IPS DF 19.7 (cell line): ENCODE measurements at places on chromosomes 11 and 22.
A peak's percentile ranks its signal among the peaks of the same experiment; 100 is the strongest.

DNA sequence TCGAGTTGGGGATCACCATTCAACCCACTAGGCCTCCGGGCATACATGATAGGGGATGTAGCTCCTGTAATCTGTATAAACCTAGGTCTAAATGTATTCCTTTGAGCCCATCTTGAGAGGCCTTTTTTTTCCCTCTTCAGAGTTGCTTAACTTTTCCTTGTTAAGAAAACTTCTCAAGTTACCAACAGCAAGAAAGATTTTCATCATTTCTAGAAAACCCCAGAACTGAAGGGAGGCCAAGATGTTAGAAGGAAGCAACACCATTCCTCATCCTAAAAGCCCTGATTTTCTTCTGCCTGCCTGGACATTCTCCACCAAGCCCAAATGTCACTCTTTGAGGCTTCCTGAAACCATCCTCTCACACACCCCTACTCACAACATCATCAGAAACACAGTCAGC is 79.4 kb downstream of the TMPRSS5 start:
- DNase-seq, result no peak

DNA sequence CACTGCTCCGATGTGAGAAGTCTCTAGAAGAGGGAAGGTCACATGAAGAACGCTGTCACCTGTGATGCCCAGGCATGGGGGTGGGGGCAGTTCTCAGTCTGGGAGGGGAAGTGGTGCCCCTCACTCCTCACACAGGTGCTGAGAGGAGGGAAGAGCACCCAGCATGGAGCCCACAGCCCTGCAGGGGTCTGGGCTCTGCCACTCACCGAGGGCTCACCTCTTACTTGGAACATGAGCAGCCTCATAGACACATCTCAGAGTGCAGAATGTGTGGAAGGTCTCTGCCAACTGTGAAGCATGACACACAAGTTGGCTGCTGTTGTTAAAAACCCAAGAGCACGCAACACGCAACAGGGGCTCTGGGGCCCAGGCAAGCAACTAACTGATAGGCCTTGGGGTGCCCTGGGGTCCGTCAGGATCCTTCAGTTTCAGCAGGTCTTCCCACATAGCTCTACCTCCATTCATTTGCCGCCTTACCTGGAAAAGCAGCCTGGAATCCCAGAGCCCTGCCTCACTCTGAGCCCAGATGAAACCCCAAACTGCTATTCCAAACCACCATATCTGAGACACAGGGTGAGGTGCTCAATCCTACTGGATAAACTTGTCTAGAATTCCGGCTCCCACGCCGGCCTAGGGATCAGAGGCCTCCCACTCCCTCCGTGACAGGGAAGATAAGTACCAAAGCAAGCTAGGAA is 17.5 kb upstream of the TMPRSS4 start:
- DNase-seq, result no peak

DNA sequence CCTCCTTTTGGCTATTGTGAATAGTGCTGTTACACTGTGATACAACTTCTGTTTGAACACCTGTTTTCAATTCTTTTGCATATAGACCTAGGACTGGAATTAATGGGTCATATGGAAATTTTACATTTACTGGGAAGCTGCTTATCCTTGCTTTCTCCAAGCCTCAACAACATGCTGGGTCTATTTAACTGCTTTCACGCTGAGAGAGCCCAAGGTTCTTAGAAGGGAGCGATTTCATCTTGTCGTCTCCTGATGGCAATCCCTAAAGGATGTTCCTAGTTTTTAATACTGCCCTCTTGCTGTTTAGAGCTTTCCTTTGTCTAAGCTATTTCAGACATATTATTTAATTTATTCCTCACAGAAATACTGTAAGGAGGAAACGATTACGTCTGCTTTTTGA is 15.5 kb downstream of the IRAG1 start:
- DNase-seq, result no peak

GRCh38 chr11:75430714-75431532 is 2.1 kb downstream of the KLHL35 start:
- DNase-seq, result no peak

- DNase-seq, result peak; percentile 23
Observed at GRCh38 chr22:36156515-36157419, 3.8 kb downstream of the APOL3 start.

- no peak for DNase-seq
Observed at GRCh38 chr11:46951864-46952263, 15.3 kb downstream of the CSTPP1 start.

- DNase-seq, result no peak
Observed at GRCh38 chr22:30781271-30781875, 86.7 kb downstream of the OSBP2 start.

DNA sequence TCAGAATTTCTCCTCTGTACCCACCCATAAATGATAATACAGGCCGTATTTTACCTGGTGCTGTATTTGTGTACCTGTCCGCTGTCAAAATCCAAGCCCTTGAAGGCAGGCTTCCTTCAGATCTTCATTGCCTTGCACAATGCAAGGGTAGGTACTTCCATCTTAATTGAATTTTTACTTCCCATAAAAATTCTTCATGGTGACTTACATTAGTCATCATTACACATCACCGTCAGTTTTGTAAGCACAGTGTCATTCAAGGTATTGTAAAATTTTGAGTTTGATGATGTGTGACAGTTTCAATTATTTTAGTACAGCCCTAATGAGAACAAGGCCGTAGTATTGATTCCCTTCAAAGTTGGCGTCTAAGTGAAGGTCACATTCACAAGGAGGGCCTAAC is 770 bp upstream of the TSG101 start:
- no peak for DNase-seq

DNA sequence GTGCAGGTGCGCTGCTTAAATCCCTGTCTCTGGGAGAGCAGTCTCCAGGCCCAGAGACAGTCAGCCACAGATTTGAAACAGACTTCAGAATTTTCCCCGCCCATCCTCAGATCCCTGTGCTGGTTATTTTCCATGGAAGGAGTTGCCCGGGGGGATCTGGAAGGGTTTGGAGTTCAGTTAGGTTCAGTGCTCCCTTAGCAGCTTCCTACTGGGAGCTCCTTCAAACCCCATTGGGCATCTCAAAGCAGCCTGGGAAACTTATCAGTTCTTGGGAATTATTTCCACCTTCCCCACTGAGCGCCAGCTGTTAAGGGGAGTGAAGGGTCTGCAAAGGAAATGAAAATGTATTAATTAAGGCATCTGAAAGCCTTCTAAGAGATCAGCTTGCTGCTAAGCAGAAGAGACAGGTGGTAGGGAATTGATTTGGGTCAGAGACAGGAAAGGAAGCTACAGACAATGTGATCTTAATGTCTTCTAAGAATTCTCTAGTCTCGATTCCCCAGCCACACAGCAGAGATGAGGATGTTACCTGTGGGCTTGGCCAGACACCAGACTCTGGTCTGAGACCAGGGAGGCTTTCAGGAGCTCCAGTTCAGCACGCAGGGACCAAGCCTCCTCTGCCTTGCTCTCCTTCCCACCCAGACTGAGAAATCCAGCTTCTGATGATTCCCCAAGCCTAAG is 106.2 kb upstream of the TBCEL start:
- DNase-seq, result no peak

- DNase-seq, result no peak
Observed at GRCh38 chr22:44538051-44538450, 40.0 kb upstream of the RTL6 start.

DNA sequence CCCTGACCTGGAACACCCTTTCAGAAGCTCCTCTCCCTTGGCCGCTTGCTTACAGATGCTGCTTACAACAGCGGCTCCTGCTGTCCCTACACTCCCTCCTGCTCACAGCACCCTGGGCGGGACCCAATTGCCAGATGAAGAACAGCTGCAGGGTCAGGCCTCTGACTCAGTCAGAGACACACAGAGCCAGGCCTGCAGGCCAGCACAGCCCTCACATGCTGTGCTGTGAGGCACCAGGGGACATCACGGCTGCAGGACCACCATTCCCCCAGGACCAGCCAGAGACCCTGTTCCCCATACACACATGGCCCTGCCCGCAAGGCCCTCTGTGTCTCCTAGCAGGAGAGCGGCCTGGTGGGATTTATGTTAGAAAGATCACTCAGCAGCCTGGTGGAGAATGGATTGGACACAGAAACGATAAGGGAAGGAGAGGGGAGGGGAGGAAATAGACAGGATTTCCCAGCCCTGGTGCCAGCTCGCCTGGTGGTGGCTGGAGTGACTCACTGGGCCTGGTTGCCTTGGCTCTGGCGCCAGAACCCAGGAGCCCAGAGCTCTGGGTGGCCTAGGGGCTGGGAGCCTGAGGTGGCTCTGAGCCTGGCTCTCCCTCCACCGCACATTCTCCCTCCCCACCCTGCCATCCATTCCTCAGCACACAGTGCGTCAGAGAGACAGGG is 6.7 kb downstream of the CAPN5 start:
- DNase-seq, result no peak

DNA sequence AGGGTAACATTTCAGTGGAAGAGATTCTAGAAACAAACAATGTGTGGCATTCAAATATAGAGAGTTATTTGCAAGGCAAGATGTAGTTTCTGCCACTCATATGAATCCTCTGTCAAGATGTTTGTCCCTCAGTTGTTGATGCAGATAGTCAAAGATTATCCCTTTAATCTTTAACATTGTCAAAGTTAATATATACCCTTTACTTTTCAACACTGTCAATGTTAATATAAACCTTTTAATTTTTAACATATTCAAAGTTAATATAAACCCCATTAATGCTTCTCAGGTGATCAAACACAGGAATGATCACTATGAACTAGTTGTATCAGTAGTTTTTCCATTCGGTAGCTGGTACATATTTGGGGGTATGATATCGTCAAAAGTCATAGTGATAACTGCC is 51.9 kb upstream of the PICALM start:
- DNase-seq, result no peak

GRCh38 chr11:17649261-17649660 is 70.1 kb upstream of the MYOD1 start:
- DNase-seq, result no peak

GRCh38 chr22:37244922-37245722 is 1.1 kb upstream of the RAC2 start:
- DNase-seq, result no peak

- no peak for DNase-seq
Observed at GRCh38 chr22:20782083-20782482, 8.2 kb downstream of the SERPIND1 start.

- DNase-seq, result no peak
Observed at GRCh38 chr11:85776951-85777602, 33.9 kb downstream of the SYTL2 start.

DNA sequence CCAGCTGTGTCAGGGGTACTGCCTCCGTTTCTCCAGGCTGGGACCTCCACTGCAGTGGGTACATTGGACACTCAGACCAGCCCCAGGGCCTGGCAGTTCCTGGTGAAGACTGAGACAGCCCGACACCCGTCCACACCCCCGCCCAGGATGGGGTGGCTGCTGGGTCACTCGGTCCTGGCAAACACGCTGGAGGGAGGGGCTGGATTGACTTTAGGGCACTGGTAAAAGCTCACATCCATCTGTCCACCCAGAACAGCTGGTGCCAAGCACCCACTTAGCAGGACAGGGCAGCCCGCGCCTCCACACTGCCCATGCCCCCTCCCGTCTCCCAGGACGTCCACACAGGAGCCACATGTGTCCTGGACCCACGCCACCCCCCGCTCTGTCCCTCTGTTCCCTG is 10.7 kb upstream of the TBX1 start:
- DNase-seq, result no peak

DNA sequence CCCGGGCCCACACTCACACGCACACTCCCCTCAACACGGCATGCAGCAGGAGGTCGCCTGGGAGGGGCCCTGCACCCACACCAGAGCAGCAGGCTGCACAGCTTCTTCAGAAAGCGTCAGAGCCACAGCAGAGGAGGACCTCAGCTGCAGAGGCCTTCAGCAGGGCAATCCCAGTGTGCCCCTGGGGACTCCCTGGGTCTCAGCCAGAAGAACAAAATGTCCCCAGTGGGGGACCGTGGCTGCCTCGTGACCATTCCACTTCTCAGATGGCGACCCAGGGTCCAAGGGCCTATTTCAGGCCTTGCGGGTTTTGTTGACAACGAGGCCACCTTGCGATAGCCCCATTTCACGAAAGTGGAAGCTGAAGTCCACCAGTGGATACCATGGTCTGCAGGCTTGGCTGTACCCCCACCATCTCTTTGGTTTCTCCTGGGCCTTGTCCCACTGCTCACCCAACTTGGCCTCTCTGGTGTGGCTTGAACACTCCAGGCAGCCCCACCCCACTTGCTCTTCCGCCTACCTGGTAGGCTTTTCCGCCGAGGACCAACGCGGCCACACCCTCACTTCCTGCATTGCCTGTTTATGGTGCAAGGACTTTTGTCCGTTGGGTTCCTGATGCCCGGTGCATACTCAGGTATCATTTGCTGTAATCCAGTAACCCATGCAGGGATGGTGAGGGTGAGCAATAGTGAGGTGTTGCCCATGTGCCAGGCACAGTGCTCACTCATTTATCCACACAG is 38.1 kb downstream of the MB start:
- no peak for DNase-seq

DNA sequence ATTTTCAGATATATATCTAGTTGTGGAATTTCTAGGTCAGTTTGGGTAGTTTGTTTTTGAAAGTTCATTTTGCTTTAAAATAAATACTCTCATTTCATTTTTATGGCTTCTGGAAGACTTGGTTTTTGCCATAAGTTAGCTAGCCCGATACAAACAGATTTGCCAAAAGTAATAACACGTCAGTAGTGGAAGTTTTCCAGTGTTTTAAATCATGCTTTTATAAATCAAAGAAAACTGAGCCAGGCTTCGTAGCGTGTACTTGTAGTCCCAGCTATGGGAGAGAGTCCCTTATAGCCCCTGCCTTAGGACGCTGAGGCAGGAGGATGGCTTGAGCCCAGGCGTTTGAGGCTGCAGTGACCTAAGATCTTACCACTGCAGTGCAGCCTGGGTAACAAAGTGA is 21.7 kb upstream of the MICALL1 start:
- DNase-seq, result no peak

DNA sequence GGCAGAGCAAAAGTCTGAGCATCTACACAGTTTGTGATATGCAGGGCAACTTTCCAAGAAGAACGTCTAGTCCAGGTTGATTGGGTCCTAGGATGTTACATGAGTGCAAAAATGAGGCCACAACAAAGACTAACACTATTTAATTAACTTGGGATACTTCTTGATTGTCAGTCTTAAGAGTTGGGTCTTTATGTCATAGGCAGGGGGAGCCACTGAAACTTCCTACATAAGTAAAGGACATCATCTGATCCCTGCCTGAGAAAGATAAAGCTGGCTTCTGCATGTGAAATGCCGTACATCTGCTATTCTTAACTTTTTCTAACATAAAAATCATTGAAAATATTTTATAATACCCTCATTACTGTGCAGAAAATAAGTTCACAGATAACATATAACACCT is 525.5 kb downstream of the NTM start:
- no peak for DNase-seq

GRCh38 chr22:17732251-17732854 is 41.9 kb downstream of the BID start:
- DNase-seq, result no peak

GRCh38 chr11:24781288-24781687 is 284.4 kb downstream of the LUZP2 start:
- DNase-seq, result no peak

- no peak for DNase-seq
Observed at GRCh38 chr11:70778883-70779282, 380.6 kb downstream of the CTTN start.

DNA sequence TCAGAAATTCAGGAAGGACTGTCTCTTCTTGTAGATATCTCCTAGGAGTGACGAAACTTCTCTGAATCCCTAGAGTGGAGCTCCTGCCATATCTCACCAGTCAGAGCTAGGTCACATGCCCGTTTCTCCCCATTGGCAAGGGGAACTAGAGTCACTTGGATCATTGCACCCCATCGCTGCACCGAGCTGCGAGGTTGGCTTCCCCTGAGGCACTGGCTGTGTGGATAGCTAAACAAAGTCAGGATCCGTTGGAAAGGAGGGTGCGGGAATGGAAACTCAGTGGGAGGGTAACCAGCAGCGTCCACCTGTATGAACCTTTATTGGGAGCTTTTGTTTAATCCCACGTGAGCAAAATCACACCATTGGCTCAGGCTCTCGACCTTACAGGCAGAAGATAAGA is 283.8 kb downstream of the BRD1 start:
- DNase-seq, result no peak
